ENCODE measurements at places on chromosomes 16 and 17. TPM values are rescaled to one million over a fixed set of nuclear protein-coding genes. Genes with fewer than 3 reads are reported as not detected.

DNA sequence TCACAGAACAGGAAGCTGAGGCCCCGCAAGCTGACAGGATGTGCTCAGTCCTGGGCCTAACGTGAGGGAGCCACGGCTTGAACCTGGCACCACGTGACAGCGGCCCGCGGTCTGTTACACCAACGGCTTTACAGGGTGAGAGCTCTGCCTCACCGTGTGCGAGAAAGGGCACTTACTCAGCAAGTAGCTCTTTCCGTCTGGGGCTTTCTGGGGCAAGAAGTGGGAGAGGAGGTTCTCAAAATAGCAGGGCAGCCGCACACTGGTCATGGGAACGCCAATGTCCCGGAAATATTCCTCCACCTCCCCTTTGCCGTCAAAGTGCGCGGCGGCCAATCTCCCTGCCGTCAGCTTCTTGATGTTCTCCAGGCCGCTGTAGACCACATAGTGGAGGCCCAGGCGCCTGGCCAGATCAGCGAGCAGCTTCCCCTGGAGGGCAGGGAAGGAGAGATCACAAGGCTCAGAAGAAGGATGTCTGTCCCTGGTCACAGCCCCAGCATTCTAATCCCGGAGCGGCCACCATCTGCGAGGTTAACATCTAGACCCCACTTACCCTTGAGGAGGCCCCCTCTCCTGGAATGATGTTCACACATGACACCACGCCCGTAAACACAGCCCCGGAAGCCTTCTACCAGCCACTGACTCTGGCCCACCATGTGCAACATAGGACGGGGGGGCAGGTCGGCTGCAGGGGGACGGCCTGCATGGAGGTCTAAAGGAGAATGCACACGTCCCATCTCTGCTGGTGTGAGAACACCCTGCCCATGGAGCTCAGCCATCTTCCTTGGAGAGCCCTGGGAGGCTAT lies 8.2 kb downstream of the NMRAL1 start:
- no peaks in the 10 kb centered on the region for H3K27me3 ChIP-seq
- no peak overlapping the region for H3K27ac ChIP-seq
- DNase-seq, result no peak
- peaks cover 25% of the 10 kb centered on the region for H3K36me3 ChIP-seq
- H3K4me1 ChIP-seq, result no peaks in the 10 kb centered on the region
- no peak overlapping the region for H3K4me3 ChIP-seq

DNA sequence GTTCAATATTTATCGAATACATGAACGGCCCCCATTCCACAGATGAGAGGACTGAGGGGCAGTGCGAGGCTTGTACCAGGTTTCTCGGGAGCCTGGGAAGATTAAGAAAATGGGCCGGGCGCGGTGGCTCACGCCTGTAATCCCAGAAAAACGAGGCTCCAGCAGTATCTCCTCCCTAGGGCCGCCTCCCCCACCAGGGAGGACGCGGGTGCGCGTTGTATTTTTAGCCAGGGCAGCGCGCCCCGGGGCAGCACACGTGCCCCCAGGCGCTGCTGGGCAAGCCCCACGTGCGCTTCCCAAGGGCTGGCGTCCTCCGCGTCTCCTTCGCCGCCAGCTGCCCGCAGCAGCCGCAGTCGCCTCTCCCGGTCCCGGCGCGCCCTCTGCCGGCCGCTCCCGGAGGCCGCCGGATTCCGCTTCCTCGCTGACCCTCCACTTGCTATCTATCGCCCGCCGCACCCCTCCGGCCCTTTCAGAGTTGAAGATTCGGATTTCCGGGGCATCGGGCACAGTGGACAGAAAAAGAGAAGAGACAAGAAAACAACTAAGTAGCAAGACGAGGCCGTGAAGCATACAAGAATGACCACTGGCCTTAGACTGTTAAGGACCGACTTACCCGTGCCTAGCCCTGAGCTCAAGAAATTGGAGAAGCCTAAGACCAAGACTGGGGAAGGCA lies 1.9 kb upstream of the YBX2 start:
- no peak overlapping the region for H3K27ac ChIP-seq
- H3K27me3 ChIP-seq, result no peaks in the 10 kb centered on the region
- peaks cover 8% of the 10 kb centered on the region for H3K4me1 ChIP-seq
- peak; percentile 85 for DNase-seq
- H3K36me3 ChIP-seq, result no peaks in the 10 kb centered on the region
- H3K4me3 ChIP-seq, result no peak overlapping the region

- peaks cover 9% of the 10 kb centered on the region for H3K36me3 ChIP-seq
- no peak overlapping the region for H3K27ac ChIP-seq
- no peak for DNase-seq
- H3K4me1 ChIP-seq, result peaks cover 5% of the 10 kb centered on the region
- H3K4me3 ChIP-seq, result no peak overlapping the region
Observed at GRCh38 chr16:907361-907760, 63.4 kb downstream of the LMF1 start.

DNA sequence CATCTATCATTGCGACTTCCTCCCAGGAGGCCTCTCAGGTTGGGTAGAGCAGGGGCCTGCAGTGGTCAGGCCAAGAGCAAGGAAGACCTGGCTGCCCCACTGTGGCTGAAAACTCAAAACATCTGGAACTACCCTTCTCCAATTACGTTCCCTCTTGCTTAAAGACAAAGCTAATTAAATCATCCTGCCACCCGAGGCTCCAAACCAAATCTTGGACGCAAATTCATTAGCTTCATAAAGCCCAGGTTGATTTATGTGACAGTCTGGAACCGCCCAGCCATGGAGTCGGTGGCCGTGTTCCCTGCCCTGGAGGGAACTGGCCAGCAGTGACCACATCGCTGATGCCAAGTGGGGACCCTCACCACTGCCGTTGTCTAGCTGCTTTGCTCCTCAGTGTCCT lies 21.4 kb downstream of the GRIN2C start:
- DNase-seq, result no peak
- no peak overlapping the region for H3K4me3 ChIP-seq
- no peaks in the 10 kb centered on the region for H3K36me3 ChIP-seq
- H3K27me3 ChIP-seq, result no peaks in the 10 kb centered on the region
- H3K27ac ChIP-seq, result no peak overlapping the region

DNA sequence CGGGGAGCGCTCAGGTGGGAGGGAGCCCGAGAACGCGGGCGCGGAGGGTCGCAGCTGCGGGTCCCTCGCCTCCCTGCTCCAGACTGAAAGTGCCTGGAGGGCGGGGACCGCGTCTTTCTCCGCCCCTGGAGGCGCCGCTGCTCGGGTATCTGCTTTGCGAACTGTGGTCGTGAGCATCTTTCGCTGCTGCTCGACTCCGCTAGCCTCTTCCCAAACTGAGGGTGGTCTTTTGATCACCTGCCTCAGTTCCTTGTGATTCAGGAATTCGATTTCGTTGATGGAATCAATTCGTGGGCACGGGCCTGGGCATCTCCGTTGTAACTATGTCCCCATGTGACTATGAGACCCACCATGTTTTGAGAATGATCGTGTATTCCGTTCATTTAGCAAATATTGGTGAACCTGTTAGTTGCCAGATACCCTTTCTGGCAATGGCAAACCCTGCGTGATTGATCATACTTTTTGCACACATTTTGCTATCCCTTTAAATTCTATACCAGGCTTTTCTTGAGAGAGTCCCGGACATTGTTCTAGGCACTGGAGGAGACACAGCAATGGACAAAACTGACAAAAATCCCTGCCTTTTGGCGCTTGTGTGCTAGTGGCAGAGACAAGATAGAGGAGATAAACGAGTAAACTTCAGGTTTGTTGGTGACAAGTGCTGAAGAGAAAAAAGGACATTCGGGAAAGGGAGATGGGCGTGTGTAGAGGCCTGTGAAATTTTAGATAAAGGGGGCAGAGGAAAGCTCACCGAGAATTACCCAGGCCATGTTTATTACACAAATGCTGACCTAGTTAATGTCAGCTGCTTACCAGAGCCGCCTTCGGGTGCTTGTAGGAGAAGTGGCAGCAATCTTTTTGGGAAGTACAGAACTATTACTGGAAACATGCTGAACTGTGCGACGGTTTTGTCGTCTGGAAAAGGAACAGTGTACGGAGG lies 948 bp downstream of the UTP18 start:
- peak; percentile 68 for DNase-seq
- H3K27me3 ChIP-seq, result no peaks in the 10 kb centered on the region
- peak overlapping the region; percentile 96 for H3K27ac ChIP-seq
- H3K36me3 ChIP-seq, result no peaks in the 10 kb centered on the region
- H3K4me1 ChIP-seq, result peaks cover 28% of the 10 kb centered on the region
- peak overlapping the region; percentile 45 for H3K4me3 ChIP-seq

GRCh38 chr16:16175296-16175695 lies 48.0 kb downstream of the ABCC6 start:
- H3K27me3 ChIP-seq, result no peaks in the 10 kb centered on the region
- no peaks in the 10 kb centered on the region for H3K36me3 ChIP-seq
- DNase-seq, result no peak
- no peak overlapping the region for H3K4me3 ChIP-seq
- H3K4me1 ChIP-seq, result no peaks in the 10 kb centered on the region

DNA sequence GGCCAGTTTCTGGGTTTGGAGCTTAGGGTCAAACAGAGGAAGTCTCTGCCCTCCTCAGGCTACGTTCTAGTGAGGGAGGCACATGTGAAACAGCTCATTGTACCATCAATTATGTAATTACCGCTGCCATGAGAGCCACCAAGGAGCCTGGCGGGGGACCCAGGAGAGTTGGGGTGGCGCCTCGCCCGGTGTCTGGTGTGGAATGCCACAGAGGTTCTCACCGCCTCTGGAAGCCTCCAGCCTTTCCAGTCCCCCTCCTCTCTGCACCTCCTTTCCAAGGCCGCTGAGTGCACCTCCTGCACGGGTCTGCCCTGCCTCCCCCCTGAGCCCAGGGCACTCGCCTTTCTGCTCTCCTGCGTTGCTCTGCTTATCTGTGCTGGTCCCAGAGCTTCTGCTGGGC lies 51.4 kb downstream of the SREBF1 start:
- peak; percentile 70 for DNase-seq
- H3K27me3 ChIP-seq, result no peaks in the 10 kb centered on the region
- no peak overlapping the region for H3K4me3 ChIP-seq
- H3K36me3 ChIP-seq, result no peaks in the 10 kb centered on the region
- H3K27ac ChIP-seq, result peak overlapping the region; percentile 97

GRCh38 chr17:41633556-41634199 lies 9.3 kb upstream of the KRT17 start:
- H3K4me1 ChIP-seq, result peaks cover 3% of the 10 kb centered on the region
- H3K36me3 ChIP-seq, result no peaks in the 10 kb centered on the region
- H3K4me3 ChIP-seq, result no peak overlapping the region

CDH15 gene
- total RNA-seq, result not detected

CACNG3 gene
- total RNA-seq, result not detected

Measured in thyroid gland (tissue), 4 donors.